ENCODE measurements at places on chromosomes 7 and 10.

- no peak for DNase-seq
These were observed 26.5 kb upstream of the CHST15 start for GRCh38 chr10:124119946-124120345.

- DNase-seq = no peak
These were observed 6.4 kb upstream of the CFAP69 start for GRCh38 chr7:90238583-90238982.

DNA sequence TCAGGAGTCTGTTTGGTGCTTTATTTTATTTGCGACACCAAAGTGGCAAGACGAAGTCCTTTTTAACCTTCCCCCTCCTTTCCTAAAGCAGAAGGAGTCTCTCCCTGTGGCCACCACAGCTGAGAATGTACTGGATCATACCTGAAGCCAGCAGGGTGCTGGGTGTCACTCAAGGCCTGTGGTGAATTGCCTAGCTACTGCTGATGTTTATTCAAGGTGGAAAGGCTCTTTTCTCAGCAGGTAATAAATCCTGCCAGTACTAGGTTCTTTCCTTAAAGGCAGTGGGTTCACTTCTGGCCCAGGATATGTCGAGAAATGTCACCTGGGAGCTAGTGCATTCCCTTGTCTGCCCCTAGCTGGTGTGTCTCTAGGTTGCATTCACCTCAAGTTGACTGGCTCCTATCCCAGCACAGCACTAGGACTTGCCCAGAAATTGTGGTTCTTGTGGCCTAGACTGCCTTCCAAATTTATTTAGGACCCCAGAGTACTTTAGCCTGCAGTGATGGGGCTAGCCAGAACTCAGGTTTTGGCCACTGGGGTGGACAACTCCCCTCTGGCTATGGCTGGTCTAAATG, 60.8 kb upstream of the FAM3C start:
- DNase-seq = no peak

GRCh38 chr10:73888514-73888913, 14.2 kb upstream of the CAMK2G start:
- DNase-seq = no peak

- DNase-seq = no peak
These were observed 7.1 kb downstream of the SHH start for GRCh38 chr7:155804897-155805825.

DNA sequence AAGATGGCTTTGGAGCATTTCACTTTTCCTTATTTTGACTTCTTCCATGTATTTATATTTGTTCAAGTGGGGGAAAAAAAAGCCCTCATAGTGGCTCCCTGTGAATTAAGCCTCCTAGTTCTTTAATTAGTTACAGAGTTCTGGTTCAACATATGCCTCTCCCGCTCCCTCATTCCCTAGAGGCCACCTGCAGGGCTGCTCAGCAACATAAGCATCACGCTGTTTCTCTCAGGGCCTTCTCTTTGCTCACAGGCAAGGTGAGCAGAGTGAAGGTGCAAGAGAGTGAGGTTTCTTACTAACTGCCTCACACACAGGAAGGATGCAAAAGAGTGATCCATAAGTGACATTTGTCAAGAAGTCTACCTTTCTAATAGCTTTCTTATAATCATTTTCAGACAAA, 196.7 kb downstream of the SEMA3E start:
- DNase-seq = no peak

DNA sequence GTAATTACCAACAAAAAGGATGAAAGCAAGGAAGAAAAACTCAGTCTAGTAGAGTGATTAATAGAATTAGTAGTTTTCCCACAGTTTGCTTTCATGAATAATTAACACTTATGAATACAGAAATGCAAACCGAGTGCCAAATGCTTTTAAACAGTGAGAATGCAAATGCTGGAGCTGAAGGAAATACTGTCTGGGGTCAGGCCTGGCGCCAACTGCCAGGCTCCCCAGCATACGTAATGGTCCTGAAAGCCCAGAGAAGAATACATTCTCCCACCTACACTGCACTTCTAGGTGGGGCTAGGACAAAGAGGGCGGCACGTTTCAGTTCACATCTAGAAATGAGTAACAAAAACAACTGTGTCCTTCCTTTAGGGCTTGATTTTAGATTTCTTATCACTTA, 30.0 kb downstream of the GLUD1 start:
- DNase-seq = no peak

DNA sequence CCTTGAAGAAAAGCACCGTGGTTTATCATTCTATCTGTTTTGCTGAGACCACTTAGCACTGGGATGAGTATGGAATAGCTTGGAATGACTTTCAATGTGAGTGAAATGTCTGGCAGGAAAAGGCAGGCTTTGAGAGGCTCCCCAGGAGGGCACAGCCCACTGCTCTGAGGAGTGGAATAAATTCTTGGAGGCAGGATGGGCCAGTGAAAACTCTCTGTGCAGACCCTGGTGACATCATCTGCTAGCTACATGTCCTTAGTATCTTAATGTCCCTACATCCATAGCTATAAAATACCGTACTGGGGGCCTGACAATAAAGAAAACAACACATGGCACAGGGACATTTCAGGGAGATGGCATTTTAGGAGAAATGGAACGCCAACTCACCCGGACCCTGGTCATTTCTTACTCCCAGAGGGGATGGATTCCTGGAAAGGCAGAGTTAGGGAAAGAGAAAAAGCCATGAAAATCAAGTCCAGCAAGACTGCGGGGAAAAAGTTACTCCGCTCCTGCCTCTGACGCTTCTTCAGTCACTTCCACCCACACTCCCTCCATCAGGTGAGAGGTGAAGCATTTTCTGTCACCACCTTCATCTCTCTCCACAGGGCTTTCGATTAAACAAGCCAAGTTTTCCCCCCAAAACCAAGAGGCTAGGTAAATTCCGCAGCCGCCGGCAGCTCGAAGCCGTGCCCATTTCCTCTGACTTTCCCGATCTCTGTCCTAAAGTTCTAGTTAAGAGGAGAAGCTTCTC, 991 bp downstream of the ZNF239 start:
- no peak for DNase-seq

DNA sequence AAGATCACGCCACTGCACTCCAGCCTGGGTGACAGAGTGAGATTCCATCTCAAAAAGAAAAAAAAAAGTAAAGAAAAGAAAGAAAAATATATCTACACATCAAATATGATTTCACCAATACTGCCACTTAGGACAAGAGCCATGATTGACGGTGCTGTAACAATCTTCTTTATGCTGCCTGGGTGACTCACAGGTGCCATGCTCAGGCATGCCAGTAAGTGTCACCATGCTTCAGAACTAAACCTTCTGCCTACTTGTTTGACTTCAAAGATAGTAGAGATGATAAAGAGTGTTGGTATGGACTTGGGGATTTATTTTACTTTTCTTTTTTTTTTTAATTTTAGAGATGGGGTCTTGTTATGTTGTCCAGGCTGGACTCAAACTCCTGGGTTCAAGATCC, 33.6 kb upstream of the DNMBP start:
- DNase-seq = no peak

DNA sequence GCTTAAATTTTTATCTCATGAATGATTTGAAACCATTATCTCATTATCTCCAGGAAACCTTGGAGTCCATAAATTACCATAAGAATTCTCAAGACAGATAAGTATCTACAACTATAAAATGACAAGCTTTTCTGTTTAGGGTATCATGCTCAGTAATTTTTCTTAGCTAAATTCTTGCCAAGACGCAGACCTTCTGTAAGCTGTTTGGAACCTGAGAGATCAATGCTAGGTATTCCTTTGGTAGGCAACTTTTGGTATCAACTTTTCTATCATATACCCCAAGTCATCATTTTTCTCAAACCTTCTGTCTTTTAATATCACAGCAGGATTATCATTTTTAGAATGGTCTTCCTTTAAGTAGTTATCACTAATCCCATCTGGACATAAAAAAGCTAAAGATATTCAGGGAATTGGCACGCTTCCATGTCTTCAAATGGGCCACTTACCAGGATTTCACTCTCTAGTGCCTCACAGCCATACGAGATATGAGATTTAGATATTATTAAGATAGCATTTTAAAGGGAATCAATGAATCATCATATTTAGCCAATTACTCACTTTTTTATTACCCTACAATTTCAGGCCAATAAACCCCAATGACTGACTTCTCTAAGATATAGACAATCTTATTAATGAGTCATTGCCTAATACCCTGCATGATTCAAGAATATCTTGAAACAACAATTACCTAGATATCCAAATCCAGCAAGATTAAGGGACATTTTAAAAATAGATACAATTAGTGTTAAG, 544.1 kb downstream of the HTR7 start:
- no peak for DNase-seq

- DNase-seq = no peak
These were observed 17.4 kb upstream of the IKZF1 start for GRCh38 chr7:50287129-50287528.

GRCh38 chr10:132471484-132471883, 66.1 kb upstream of the INPP5A start:
- DNase-seq = no peak

GRCh38 chr7:33926535-33926934, 21.2 kb downstream of the BMPER start:
- no peak for DNase-seq

- no peak for DNase-seq
These were observed 17.4 kb downstream of the CPA1 start for GRCh38 chr7:130397758-130398073.

DNA sequence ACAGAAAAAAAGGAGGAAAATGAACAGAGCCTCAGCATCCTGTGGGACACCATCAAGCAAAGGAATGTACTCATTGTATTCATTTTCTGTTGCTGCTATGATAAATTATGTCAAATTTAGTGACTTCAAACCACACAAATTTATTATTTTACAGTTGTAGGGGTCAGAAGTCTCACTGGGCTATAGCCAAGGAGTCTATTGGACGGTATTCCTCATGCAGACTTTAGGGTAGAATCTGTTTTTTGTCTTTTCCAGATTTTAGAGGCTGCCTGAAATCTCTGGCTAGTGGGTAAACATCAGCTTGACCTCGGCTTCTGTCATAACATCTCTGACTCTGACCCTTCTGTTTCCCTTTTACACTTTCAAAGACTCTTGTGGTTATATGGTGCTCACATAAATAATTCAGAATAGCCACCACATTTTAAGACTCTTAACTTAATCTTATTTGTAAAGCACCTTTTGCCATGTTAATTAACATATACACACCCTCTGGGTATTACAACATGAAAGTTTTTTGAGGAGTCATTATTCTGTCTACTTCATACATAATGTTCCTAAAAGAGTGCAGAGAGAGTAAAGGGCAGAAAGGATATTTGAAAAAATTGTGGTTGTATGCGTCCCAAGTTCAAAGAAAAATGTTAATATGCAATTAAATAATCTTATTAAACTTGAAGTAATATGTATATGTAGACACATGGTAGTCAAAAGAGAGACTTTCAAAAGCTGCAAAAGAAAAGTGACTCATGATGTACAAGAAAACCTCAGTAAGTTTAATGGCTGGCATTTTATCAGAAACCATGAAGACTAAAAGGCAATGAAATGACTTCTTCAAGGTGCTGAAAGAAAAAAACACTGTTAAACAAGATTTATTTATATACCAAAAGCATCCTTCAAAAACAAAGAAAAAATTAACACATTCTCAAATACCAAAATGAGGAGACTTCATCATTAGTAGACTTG, 70.8 kb upstream of the MEOX2 start:
- DNase-seq = no peak

- no peak for DNase-seq
These were observed 116.6 kb downstream of the NKX6-2 start for GRCh38 chr10:132669208-132669861.

DNA sequence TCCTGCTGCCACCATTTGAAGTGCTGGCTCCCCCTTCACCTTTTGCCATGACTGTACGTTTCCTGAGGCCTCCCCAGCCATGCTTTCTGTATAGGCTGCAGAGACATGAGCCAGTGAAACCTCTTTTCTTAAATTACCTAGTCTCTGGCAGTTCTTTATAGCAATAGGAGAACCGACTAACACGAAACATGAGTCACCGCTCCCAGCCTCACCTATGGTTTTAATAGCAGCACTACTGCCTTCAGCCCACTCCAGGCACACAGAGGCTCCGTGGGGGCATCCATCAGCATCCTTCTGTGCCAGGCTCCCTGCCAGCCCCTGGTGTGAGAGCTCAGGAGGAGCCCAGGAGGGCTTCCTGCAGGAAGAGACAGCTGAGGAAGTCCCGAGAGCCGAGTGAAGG, 5.5 kb upstream of the ZNF316 start:
- no peak for DNase-seq

DNA sequence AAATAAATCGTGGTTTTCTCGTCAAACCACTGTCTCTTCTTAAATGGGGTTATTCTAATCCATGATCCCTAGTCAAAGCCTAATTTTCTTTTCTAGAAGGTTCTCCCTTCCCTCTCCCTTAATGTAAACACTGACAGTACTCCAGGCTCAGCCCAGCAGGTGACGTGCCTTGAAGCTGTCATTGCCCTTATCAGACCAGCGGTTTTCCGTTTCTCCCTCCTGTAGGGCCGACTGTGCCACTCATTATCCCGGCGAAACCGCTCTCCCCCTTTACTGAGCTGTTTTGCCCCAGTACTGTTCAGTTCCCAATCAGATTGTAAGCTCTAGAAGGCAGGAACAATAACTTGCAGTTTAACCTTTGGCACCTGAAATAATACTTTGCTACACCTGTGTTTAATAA, 153.5 kb upstream of the RHEB start:
- DNase-seq = no peak

DNA sequence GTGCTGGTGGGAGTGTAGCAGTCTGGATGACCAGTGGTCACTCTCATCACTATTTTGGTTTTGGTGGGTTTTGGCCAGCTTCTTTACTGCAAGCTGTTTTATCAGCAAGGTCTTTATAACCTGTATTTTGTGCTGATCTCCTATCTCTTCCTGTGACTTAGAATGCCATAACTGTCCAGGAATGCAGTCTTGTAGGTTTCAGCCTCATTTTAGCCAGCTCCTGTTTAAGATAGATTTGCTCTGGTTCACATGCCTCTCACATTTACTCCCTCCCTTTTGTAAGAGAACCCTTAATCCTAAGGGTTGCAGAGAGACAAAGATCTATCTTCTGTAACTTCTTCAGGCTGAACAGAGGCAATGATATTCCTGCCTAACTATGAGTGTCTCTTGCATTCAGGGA, 51.2 kb upstream of the INHBA start:
- DNase-seq = no peak

DNA sequence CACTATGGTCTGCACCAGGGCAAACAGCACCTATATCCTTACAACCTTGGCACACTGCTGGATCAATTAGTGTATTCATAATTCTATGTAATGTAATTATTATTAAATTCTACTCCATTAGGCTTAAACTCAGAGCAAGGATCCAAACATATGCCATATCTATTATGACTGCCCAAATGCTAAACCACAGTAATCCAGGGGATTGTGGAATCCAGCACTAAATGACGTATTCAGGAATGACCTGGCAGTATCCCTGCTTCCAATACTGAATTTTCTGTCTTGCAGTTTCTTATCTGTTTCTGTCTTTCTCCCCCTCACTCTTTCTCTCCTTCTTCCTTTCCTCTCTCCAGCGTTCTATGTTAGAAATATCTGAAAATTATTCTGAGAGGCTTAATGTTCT, 16.5 kb upstream of the UBE2D1 start:
- no peak for DNase-seq

GRCh38 chr7:39623732-39624441, 515 bp downstream of the RALA start:
- DNase-seq = no peak

GRCh38 chr7:29113384-29114102, 32.8 kb downstream of the CPVL start:
- DNase-seq = no peak
